ENCODE measurements at places on chromosomes 11 and 22.

- no peak for DNase-seq
Measured at GRCh38 chr11:70090961-70091381, 12.9 kb downstream of the ANO1 start.

- DNase-seq = peak; percentile 96
Measured at GRCh38 chr11:65711785-65712632, at the start of gene KAT5. Gene KAT5, plus strand, starts transcription at chr11:65712252. Its CDS starts 16 bp downstream, at chr11:65712268.

DNA sequence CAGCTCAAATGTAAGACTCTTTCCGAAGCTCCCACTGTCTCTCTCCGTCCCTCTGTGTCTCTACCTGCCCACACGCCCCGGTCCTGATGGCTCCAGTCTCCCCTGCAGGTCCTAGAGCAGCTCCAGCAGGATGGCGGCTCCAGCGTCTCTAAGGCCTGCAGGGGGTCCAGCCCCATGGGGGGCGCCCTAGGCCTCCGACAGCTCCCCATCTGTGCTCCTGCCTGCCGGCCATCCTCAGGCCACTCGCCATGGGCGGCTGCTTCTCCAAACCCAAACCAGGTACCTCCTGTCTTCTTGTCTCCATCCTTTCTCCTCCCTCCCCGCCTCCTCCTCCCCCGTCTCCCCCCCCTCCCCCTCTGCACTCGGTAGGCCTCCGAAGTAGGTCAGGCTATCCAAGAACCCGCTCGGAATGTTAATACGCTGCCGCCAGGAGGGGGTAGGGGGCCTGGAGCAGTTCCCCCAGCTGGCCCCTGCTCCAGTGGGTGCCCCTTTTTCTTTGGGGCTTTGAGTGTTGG, 699 bp downstream of the AIFM3 start:
- DNase-seq = no peak

GRCh38 chr11:1197886-1198560, 24.8 kb upstream of the MUC5B start:
- no peak for DNase-seq

- DNase-seq = no peak
Measured at GRCh38 chr11:18890615-18891014, 48.6 kb downstream of the MRGPRX1 start.

GRCh38 chr11:17601676-17602075, 54.6 kb downstream of the OTOG start:
- no peak for DNase-seq

- peak; percentile 64 for DNase-seq
Measured at GRCh38 chr11:96254087-96254486, 88.9 kb downstream of the MAML2 start.
